NCI-H187 treated with DMSO at 0.1 percent for 48 hours (cell line): ENCODE measurements at places on chromosomes 6 and 20.

GRCh38 chr6:154509421-154510143 is 903 bp downstream of the CNKSR3 start:
- DNase-seq: no peak

DNA sequence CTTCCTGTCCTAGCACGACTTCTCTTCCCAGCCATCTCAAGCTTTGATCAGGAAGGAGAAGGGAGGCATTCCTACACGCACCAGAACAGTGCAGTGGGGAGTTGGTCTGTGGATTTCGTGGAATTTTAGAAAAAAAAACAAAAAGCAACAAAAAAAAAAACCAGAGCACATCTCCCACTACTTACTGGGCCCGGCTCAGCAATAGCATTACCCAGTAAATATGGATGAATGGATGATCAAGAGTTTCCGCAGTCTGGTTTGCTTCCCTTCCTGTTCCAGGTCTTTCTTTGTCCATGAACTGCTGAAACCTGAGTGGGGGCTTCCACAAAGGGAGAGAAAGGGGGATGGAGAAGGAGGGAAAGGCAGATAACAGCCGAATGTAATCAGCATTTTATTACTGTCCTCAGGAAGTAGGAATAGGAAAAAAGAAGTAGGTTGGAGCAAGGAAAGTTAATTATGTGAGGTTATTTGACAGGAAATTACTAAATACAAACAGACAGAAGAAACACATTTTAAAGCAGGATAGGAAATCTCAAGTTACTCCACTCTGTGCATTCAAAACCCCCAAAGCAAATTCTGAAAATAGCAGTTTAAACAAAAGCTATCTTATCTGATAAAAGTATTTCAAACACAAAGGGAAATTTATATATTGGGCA is 349.0 kb downstream of the PRL start:
- DNase-seq: no peak

DNA sequence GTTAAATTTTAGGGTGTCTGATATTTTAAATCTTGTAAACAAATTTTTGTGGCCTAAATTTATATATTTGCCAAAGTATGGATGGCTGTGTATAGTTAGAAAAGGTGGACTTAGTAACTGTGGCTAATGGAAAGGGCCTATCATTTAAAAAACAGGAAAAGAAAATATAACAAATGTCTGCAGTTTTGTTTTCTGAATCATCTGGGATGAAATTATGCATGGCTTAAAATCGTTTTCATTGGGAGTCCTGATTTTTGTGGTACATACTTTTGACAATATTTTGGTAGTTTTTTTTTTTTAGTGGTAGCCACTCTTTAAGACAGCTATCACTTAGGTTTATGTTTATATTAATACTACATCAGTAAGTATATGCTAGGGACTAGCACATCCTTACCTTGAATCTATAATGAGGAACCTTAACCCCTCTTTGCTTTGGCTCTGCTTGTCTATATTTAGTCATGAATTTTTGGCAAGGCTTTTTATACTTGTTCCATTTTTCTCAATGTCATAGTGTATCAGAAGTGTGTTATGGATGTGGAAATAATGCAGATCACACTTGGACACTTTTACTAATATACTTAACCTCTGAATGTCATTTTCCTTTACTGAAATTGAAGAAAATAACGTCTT is 5.6 kb downstream of the ARID1B start:
- DNase-seq: no peak

DNA sequence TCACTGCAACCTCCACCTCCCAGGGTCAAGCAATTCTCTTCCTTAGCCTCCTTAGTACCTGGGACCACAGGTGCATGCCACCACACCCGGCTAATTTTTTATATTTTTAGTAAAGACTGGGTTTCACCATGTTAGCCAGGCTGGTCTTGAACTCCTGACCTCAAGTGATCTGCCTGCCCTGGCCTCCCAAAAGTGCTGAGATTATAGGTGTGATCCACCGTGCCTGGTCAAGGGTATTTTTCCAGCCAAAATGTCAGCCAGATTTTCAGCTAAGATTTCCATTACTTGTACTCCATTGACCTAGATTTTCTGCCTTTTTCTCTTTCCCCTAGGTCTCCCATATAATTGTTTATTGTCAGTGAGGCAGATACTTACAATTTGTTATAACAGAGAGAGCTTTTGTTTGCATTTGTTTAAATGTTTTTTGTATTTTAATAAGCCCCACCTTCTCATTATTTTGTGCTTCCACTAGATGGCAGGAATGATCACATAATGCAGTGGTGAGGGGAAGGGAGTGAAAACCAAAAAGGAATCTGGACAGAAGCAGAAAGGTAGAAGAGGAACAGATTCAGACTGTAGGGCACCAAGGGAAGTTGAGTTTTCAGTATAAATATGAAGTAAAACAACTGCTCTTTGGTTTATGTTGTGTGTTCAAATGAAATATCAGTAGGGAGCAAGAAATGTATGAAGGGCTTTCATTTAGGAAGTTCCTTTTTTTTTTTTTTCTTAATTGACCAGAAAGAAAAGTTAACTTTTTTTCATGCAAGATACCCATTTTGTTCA is 29.7 kb downstream of the RPF2 start:
- DNase-seq: peak; percentile 17
